Stomach (tissue), 19 donors: ENCODE measurements at places on chromosomes 1 and 21. TPM values are rescaled to one million over a fixed set of nuclear protein-coding genes. Genes with fewer than 3 reads are reported as not detected.
A peak's percentile ranks its signal among the peaks of the same experiment; 100 is the strongest.

GRCh38 chr1:156146020-156146768 lies 7.2 kb upstream of the SEMA4A start:
- DNase-seq, result peak; percentile 67
- H3K36me3 ChIP-seq, result no peaks in the 10 kb centered on the region
- H3K4me1 ChIP-seq, result peaks cover 13% of the 10 kb centered on the region
- H3K27me3 ChIP-seq, result peaks cover 5% of the 10 kb centered on the region
- H3K4me3 ChIP-seq, result peak overlapping the region; percentile 5

DNA sequence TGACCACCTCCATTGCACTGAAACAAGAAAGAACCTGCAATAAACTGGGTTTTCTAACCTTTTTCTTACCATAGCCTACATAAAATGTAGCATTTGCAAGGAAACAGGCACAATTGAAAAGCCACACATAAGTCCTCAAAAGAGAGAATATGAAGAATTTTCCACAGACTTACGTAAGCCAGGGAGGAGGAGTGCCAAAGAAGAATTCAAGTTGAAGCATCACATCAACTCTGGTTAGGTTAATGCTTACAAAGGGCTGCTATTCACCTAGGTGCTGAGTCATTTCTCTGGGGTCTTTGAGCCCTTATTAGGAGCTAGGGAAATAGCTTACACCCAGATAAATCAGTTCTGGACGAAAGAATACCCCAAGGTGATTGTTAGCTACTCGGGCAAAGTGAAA lies 9.6 kb downstream of the OSCP1 start:
- H3K36me3 ChIP-seq, result peaks cover 3% of the 10 kb centered on the region
- no peaks in the 10 kb centered on the region for H3K27me3 ChIP-seq
- DNase-seq, result no peak
- H3K4me3 ChIP-seq, result no peak overlapping the region

DNA sequence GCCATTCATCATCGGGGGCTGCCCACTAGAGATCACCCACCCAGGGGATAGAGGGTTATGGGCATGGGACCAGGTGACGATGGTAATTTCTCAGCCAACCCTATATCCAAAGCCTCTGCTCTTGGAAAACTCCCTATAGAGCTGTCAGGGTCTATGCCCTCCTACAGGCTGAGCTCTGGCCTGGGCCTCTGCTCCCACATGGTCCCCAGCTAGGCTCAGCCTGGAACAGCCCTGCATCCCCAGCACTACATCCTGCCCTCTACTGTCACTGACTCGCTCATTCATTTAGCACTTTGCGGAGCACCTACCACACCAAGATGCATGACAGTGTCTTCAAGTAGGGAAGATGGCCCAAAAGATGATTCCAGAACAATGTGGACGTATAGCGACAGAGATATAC lies 45.0 kb upstream of the EPS8L3 start:
- H3K4me1 ChIP-seq, result peaks cover 1% of the 10 kb centered on the region
- no peaks in the 10 kb centered on the region for H3K36me3 ChIP-seq
- no peak for DNase-seq
- no peaks in the 10 kb centered on the region for H3K27me3 ChIP-seq
- no peak overlapping the region for H3K4me3 ChIP-seq

DNA sequence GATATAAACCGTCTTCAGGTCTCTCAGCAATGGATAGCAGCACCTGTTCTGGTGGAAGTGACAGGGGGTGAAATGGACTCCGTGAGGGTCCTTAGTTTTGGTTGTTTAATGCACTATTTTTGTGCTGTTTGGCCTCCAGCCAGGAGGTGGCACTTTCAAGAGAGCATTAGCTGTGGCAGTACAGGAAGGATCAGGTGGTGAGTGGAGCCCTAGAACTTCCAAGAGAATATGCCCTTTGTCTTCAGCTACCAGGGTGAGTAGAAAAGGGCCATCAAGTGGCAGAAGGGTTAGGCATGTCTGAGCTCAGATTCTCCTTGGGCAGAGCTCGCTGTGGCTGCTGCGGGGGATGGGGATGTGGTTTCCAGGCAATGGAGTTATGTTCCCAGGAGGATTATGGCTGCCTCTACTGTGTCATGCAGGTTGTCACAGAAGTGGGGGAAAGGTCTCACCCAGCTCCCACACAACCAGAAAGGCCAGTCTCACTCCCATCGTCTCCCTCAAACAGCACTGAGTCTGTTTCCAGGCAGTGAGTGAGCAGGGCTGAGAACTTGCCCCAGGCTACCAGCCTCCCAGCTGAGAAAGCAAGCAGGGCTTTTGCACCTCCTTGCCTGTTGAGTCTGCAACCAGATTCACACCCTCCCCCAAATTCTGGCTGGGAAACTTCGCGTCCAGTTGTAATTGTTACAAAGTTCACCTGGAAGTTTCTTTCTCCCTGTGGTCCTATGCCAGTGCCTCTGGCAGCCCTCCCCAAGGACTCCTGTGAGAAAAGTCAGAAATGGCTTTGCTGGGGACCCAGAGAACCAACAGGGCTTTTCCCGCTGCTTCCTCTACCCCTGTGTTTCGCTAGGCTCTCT lies 39.1 kb upstream of the TTLL7 start:
- H3K27ac ChIP-seq, result no peak overlapping the region
- H3K36me3 ChIP-seq, result no peaks in the 10 kb centered on the region
- no peaks in the 10 kb centered on the region for H3K4me1 ChIP-seq
- H3K27me3 ChIP-seq, result no peaks in the 10 kb centered on the region
- DNase-seq, result no peak

DNA sequence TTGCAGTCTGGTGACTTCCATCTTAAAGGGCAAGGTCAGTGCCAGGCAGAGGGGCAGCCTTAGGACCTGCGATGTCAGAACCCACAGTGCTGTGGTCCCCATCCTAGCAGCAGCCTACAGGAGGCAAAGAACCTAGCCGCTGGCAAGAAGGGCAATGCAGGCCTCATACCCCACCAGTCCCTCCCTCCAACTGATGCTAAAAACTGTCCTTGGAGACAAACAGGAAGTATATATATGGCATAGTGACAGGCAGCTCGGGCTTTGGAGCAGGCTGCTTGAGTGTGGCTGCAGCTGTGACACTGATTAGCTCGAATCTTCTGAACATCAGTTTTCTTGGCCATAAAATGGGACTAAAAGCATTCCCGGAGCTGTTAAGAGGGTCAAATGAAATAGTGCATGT lies 156.0 kb upstream of the VAMP3 start:
- no peak for DNase-seq
- no peaks in the 10 kb centered on the region for H3K27me3 ChIP-seq
- H3K4me1 ChIP-seq, result no peaks in the 10 kb centered on the region
- no peak overlapping the region for H3K27ac ChIP-seq

DNA sequence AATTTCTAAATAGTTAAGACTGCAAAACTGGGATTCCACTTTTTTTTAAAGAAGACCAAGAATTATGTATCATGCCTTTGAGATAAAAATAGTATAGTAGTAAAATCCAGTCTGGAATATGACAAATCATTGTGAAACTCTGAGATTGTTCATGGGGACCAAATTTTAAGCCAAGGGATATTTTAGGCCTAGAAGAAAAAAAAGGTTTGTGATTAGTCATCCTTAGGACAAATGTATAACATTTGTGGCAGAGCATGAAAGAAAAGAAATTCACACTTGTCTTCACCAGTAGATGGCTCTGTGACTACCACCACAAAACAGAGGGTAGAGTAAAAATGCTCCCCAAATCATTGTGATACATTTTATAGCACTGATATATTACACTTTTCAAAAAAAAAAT lies 226.1 kb downstream of the KCTD3 start:
- no peaks in the 10 kb centered on the region for H3K36me3 ChIP-seq
- no peak overlapping the region for H3K4me3 ChIP-seq
- no peaks in the 10 kb centered on the region for H3K4me1 ChIP-seq
- DNase-seq, result peak; percentile 13
- no peaks in the 10 kb centered on the region for H3K27me3 ChIP-seq

- no peaks in the 10 kb centered on the region for H3K36me3 ChIP-seq
- no peaks in the 10 kb centered on the region for H3K4me1 ChIP-seq
- H3K27me3 ChIP-seq, result no peaks in the 10 kb centered on the region
- H3K27ac ChIP-seq, result no peak overlapping the region
- no peak for DNase-seq
Observed at GRCh38 chr1:83994111-83994510, 4.8 kb downstream of the TTLL7 start.

- peak overlapping the region; percentile 24 for H3K4me3 ChIP-seq
- H3K27me3 ChIP-seq, result peaks cover 27% of the 10 kb centered on the region
- peak; percentile 85 for DNase-seq
- H3K27ac ChIP-seq, result peak overlapping the region; percentile 62
Observed at GRCh38 chr1:39632682-39633417, 6.6 kb downstream of the HEYL start.

DNA sequence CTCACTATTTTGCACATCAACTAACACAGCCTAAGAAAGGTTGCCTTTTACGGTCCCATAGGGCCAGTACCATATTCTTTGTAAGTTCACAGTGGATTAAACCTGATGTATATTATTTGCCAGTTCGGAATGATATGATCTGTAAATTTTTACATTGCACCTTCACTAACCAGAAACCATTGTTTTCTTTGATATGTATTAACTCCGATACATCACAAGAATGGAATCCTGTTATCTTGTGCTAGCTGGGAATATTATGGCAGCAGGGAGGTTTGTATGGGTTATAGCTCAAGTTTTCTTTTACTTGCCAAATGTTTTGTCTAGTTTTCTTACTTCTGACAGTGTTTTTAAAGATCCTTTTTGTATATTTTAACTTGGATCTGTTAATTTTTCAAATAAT lies 51.4 kb upstream of the S1PR1 start:
- no peaks in the 10 kb centered on the region for H3K36me3 ChIP-seq
- H3K27ac ChIP-seq, result no peak overlapping the region
- no peak overlapping the region for H3K4me3 ChIP-seq
- H3K4me1 ChIP-seq, result no peaks in the 10 kb centered on the region

DNA sequence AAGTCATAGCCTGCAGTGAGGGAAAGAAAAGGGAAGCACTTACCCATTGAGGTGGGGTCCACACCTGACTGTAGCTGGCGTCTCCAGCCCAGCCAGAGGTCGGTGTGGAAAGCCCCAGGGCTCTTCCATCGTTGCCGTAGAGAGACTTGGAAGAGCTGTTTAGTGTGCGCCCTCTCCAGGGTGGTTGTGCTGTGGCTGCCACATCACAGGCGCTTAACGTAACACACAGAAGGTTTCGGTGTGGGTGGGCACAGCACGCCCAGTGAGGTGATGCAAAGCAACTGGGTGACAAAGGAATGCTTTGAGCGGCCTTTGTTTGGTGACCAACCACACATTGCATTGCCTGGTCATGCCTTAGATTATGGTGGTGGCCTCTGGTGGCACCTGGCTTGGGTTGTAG lies 36.8 kb upstream of the KIF1B start:
- H3K36me3 ChIP-seq, result peaks cover 88% of the 10 kb centered on the region
- peaks cover 10% of the 10 kb centered on the region for H3K4me1 ChIP-seq
- H3K27ac ChIP-seq, result no peak overlapping the region
- no peak for DNase-seq

GRCh38 chr1:85319491-85319890 lies 43.1 kb upstream of the BCL10 start:
- no peak overlapping the region for H3K27ac ChIP-seq
- no peaks in the 10 kb centered on the region for H3K4me1 ChIP-seq
- DNase-seq, result no peak
- H3K4me3 ChIP-seq, result no peak overlapping the region

The TMPRSS15 gene
- total RNA-seq, result not detected

The DPT gene
- 33.3 TPM for total RNA-seq

The IPP gene
- total RNA-seq, result 7.8 TPM

The MMP23B gene
- total RNA-seq, result 51.3 TPM

The ARHGAP30 gene
- total RNA-seq, result 28.6 TPM

The CRYBG2 gene
- 1.8 TPM for total RNA-seq

The TPTE gene
- not detected for total RNA-seq

The AP4B1 gene
- total RNA-seq, result 4.0 TPM
